ENCODE measurements at places on chromosomes 11 and 22. TPM values are rescaled to one million over a fixed set of nuclear protein-coding genes. Genes with fewer than 3 reads are reported as not detected.

Gene MAPK11
- 4.2 TPM for total RNA-seq

DNA sequence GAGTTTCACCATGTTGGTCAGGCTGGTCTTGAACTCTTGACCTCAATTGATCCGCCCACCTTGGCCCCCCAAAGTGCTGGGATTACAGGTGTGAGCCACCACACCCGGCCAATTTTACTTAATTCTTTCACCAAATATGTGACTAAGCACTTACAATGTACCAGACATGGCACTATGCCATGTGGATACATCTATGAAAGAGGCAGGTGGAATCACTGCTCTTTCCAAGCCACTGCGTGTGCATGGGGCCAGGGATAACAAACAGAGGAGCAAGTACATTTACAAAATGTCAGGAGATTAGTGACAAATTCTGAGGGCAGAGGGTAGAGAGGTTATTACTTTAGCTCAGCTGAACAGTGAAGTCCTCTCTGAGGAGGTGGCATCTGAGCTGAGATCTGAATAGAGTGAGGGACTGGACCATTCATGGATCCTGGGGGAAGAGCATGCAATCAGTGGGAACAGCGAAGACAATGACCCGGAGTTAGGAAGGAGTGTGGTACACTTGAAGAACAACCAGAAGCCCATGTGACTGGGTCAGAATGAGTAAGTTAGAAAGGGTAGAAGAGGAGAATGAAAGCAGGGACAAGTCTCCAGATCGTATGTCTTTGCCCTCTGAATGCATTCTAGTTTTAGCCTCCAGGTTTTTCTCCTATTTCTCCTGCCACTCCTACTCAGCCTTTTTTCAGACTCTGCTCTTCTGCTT, 38.3 kb upstream of the GRAMD1B start:
- DNase-seq, result no peak

Gene HSPB2
- not detected for total RNA-seq

Gene BTG4
- not detected for total RNA-seq

Gene NLRP14
- not detected for total RNA-seq

GRCh38 chr11:8488395-8488794, 105.6 kb downstream of the STK33 start:
- no peak for DNase-seq

Gene ALDH3B1
- total RNA-seq, result 0.44 TPM

DNA sequence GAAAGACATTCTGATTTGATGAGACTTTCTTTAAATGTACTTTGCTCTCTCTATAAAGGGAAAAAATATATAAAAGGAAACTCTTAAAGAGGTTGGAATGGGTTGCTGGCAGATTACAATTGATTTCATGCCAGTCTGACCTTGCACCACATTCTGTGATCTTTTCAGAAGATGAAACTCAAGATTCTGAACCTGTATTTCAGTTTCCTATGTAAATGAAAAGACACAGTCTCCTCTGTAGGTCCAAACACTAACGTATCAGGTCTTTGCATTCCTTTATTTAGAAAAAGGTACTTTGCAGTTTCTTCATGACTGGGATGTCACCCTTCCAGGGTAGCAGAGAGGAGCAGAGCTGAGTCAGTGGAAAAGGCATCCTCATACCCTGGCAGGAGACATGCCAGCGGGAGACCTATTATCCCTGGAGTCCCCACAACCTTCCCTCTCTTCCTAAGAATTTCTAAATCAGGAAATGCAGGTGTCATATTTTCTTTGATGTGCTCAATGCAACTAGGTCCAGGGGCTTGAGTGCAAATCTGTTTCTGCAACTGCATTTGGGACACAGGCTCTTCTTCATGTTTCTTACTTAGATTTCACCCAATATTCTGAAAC, 282.6 kb downstream of the CADM1 start:
- no peak for DNase-seq

- peak; percentile 65 for DNase-seq
These were observed 107.5 kb upstream of the OR4B1 start for GRCh38 chr11:48109046-48109666.

Gene CARD18
- not detected for total RNA-seq

- no peak for DNase-seq
These were observed 74.9 kb upstream of the DBX1 start for GRCh38 chr11:20235164-20235563.

GRCh38 chr22:38272373-38273134, at the start of gene TMEM184B:
Gene TMEM184B, minus strand, starts transcription at chr22:38273010. Its CDS starts 25,049 bp downstream, at chr22:38247961.
- peak; percentile 81 for DNase-seq

Gene SHANK3
- total RNA-seq, result not detected

- DNase-seq, result peak; percentile 62
These were observed 9.3 kb upstream of the MIAT start for GRCh38 chr22:26648011-26648497.

DNA sequence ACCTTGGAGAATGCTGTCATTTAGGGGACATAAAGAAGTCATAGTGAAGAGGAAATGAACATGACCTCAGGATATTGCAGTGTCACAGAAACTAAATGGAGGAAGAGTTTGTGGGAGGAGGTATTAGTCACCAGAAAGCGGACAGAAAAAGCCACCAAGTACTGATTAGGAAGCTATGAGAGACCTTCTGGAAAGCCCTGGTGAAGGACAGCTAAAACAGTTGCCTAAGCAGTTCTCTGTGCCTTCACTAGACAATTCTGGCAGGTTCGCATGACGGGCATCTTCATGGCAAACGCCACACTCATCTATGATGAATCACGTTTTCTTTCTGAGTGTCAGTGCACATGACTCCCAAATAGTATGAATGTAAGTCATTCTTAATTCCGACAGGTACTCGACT, 325.8 kb downstream of the C11orf87 start:
- DNase-seq, result no peak

Gene ROBO4
- total RNA-seq, result not detected

DNA sequence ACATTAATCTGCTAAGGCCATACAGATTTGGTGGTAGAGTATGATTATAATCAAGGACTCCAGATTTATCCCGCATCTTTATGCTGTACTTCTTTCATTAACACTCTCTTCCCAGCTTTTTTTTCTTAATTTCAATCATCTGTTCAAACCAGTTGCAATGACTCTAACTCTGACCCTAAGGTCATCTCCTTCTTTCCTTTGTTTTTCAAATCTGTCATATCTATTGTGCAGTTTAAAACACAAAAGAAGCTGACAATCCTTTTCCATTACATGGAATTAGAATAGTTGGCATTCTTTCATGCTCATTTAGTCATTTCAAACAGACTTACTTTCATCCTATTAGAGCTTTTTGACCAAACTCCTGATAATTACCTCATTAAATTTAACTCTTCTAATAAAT, 53.6 kb upstream of the GRM5 start:
- DNase-seq, result no peak

DNA sequence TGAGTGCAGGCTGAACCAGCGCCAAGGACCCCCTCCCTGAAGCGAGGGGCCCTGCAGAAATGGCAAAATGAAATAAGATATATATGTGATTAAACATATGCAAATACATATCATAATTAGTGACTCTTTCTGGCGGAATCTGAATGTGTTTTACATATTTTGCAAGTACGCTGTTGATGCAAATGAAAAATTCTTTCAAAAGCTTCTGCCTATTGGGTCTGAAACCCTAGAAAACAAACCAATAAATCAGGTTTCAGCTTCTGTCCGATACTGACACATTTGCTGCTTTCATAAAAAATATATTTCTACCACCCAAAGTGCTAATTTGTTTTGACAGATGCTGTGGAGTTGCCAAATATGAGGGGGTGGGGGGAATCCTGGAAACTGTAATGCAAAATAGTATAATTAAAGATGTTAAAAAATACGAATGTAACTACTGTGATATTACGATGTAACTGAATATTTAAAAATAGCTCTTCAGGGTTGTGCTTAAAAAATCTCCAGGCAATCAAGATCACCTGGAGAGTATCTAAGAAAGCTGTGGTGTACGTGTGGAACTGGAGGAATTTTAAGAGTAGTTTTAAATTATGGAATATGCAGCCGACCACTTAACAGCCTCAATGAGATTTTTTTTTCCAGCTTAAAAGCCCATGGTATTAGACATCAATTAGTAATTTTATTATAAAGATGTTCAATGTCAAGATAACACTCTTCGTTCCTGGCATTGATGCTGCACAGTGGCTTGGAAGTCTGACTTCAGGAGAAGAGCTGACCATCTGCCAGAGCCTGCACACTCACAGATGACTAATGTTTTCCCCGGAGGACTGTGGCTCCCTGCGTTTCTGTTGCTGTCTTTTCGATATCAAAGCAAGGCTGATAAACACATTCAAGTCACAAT, 122.2 kb upstream of the RCN1 start:
- DNase-seq, result no peak

DNA sequence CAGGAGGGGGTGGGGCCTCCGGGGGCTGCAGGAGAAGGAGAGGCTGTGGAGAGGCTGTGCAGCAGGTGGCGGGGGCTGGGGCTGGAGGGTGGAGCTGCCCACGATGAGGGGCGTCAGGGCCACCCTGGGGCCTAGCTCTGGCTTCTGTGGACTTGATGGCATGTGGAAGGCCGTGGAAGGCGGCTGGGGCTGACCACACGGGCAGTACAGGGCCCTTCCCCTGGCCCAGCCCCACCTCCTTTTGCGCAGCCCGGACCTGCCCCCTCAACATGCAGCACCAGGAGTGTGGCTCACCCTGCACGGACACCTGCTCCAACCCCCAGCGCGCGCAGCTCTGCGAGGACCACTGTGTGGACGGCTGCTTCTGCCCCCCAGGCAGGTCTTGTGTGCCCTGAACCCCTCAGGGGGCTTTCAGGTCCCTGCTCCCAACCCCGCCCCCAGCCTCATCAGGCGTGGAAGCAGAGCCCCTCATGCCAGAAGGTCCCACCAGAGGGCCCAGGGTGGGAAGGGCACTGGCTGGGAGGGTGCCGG, 6.1 kb downstream of the MUC5B start:
- DNase-seq, result no peak

GRCh38 chr11:1468473-1469066, 18.0 kb downstream of the MOB2 start:
- DNase-seq, result no peak
